Stimulated activated CD8-positive, alpha-beta memory T cell treated with anti-CD3 and anti-CD28 coated beads, Interleukin-12 subunit alpha, Interleukin-12 subunit beta, amount 100 ng/mL, for 1 hour (primary cell): ENCODE measurements at places on chromosomes 4 and X.

DNA sequence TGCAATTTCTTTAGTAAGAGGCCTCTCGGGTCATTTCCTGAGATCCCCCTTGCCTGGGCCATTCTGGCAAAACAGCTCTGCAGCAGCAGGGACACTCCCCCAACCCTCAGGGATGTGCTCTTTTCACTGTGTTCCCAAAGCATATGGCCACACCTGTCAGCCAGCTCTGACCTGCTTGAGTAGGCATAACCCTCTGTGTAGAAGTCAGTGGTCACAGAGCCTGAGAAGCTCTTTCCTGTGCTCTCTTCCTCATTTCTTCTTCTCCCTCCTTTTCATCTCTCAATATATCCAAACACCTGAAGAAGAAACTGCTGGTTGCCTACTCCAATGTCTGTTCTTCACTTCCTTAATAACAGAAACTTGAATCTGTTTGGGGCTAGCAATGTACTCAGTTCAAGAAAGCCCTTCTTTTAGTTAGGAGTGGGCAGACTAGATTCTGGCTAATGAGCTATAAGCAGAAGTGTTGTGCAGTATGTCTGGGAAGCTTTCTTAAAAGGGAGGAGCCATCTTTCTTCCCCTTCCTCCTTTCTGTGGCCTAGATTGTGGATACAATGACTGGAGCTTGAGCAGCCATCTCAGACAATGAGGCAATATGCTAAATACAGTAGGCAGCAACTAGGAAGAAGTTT is 73.3 kb downstream of the PRPS1 start:
- no peak for DNase-seq

DNA sequence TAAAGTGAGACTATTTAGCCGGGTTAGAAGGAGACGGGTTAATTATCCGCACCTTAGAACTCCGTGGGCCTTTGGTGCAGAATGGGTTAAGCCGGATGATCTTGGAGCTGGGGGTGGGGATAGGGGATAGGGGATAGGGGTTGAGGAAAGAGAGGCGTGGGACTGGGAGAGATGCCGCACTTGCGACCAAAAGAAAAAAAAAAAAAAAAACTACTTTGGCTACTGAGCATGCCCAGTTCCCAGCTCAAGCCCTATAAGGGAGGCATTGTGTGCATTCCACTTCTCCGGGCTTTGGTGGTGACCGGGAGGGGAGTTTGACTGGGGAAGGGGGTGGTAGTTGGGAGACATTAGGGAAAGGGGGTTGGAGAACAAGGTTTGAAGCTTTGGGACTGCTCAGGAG is at the start of gene SLITRK4:
SLITRK4 (minus strand) TSS at position 187 of the 400 bp plus-strand sequence. CDS start 4,993 bp downstream, outside the sequence.
- DNase-seq: no peak

- no peak for DNase-seq
Observed at GRCh38 chr4:65661471-65661870, 8.8 kb downstream of the EPHA5 start.

GRCh38 chr4:92265021-92265420 is 38.7 kb upstream of the GRID2 start:
- no peak for DNase-seq

- DNase-seq: no peak
Observed at GRCh38 chr4:177464026-177464425, 21.8 kb upstream of the AGA start.

DNA sequence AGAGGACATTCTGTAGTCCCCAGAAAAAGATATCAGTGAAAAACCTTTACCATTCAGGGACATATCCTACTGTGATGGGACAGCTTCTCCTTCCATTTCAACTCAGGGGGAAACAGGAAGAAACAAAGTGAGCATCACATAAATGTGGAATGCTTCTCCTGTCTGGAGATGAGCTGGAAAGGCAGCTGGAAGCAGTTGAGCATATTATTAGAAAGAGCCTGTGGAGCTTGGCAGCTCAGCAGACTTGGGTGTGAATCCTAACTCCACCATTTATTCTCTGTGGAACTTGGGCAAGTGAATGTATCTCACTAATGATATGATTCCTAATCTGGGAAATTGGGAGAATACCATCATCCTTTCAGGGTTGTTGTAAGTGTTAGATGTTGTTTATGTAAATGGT is 232.1 kb upstream of the F9 start:
- DNase-seq: no peak

DNA sequence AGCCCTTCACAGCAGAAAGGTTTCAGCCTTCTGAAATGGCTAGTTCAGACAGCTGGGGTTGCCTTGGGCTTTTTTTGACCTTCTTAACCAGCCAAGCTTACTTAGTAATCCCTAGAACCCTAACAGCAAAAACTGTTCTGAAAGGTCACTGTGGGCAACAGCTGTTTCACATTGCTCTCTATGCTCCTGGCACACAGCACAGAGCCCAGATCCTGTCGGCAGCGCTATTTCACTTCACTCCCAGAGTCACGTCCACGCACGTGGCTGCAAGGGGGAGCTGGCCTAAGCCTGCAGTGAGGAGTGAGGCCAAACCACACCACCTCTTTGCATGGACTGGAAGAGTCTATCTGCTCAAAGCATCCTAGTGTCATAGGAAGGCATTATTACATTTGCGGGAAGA is 32.0 kb upstream of the STS start:
- no peak for DNase-seq

DNA sequence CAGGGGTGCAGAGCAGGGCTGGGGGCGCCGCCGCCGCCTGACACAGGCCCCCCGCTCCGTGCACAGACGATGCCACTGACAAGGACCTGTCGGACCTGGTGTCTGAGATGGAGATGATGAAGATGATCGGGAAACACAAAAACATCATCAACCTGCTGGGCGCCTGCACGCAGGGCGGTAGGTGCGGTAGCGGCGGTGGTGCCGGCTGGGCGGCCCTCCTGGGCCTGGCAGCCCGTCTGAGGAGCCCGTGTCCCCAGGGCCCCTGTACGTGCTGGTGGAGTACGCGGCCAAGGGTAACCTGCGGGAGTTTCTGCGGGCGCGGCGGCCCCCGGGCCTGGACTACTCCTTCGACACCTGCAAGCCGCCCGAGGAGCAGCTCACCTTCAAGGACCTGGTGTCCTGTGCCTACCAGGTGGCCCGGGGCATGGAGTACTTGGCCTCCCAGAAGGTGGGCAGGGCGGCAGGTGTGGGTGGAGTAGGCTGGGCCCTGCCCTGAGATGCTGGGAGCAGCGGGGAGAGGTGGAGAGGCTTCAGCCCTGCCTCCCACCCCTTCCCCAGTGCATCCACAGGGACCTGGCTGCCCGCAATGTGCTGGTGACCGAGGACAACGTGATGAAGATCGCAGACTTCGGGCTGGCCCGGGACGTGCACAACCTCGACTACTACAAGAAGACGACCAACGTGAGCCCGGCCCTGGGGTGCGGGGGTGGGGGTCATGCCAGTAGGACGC is 12.6 kb downstream of the FGFR3 start:
- no peak for DNase-seq

- no peak for DNase-seq
Observed at GRCh38 chr4:22190855-22191254, 242.3 kb upstream of the KCNIP4 start.

- no peak for DNase-seq
Observed at GRCh38 chr4:872241-872981, 46.5 kb upstream of the CPLX1 start.

- DNase-seq: no peak
Observed at GRCh38 chr4:33837043-33837838, 2407.1 kb downstream of the ARAP2 start.

DNA sequence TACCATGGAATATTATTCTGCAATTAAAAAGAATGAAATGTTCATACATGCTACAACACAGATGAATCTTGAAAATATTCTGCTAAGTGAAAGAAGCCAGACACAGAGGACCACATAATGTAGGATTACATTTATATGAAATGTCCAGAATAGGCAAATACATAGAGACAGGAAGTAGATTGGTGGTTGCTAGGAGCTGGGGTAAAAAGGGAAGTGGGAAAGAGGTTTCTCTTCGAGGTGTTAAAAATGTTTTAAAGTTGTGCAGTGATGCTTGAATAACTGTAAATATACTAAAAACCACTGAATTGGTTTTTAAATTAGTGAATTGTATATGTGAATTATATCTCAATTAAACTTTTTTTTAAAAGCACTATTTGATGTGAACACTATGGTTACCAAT is 3.6 kb upstream of the NXT2 start:
- DNase-seq: no peak

- no peak for DNase-seq
Observed at GRCh38 chrX:41789374-41789773, 65.4 kb downstream of the GPR82 start.

- DNase-seq: no peak
Observed at GRCh38 chrX:37541991-37542390, 29.5 kb upstream of the LANCL3 start.

DNA sequence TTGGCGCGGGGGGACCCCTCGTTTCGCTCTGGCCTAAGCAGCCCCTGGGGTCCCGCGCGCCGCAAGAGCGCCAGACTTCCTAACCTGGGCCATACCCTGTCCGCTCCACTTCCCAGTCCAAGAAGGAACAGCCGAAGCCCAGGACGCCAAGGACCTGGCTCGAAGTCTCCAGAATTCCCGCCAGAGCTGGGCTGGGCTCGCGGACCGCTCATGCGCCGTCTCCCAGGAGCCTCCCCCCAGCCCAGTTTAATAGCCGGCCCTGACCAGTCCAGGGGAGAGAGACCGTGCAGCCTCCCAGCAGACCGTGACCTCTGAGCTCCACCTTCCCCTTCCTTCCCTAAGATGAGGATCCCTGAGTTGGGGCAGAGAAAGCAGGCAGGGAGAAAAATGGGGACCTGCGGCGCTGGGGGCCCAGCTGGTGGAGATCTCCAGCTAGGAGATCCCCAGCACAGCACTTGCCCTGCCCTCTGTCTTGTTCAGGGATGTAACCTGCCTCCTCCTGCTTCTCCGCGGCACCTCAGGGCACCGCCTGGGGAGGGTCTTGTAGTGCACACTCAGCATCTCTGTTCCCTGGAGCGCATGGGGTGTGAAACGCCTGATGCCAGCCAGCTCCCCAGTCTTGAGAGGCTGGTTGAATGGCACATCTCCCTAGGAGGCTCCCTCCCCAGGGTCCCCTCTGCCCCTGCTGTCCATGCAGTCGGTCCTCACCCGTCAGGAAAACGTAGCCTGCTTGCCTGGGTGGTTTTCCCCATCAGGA is 1.2 kb upstream of the LETM1 start:
- no peak for DNase-seq

- no peak for DNase-seq
Observed at GRCh38 chr4:78689700-78690323, 86.3 kb upstream of the BMP2K start.

DNA sequence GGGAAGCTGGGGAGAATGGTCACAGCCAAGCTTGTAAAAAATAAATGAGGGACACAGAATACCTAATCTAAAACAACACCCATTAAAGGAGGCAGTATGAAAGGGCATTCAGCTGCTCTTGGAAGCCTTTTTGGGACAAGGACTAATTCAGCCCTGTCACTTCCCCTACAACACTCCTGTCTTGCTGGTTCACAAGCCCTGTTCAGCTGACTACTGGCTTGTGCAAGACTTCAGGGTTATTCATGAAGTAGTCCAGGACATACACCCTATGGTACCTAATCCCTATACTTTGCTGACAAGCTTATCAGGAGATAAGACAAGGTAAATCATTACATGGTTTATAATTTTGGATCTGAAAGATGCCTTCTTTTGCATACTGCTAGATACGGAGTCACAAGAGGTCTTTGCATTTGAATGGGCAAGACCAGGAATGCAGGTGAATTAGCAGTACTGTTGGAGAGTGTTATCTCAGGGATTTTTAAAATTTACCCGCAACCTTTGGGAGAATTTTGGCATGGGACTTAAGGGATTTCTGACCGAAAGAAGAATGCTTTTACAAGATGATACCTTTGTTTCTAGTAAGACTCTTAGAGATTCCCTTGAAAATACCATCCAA is 103.2 kb upstream of the LANCL3 start:
- DNase-seq: no peak

DNA sequence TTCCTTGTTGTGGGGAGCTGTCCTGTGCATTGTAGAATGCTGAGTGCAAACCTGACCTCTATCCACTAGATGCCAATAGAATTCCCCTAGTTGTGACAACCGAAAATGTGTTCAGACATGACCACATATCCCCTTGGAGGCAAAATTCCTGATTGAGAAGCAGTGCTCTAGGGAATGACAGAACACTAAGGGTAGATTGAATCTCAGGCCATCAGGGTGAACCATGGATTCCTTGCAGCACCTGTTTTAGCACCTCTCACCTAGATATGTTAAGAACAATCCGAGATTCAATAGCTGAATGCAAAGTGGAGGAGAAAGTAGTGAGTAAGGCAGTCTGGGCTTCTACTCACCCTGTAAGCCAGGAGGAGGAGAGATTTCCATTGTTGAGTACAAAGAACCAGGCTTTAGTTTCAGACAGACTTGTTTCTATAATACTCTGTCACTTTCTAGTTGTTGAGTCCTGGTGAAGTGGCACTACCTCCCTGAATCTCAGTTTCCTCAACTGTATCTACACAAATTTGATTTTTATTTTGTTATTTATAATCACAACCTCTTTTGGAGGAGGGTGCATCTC is 111.0 kb upstream of the RAP2C start:
- DNase-seq: no peak

GRCh38 chr4:1579001-1579900 is 104.9 kb downstream of the FAM53A start:
- DNase-seq: peak; percentile 59

- DNase-seq: no peak
Observed at GRCh38 chr4:156378033-156378665, 424.5 kb upstream of the CTSO start.

- DNase-seq: no peak
Observed at GRCh38 chr4:150814873-150815272, 200.2 kb downstream of the LRBA start.

- DNase-seq: no peak
Observed at GRCh38 chr4:931194-931959, 739 bp downstream of the GAK start.

DNA sequence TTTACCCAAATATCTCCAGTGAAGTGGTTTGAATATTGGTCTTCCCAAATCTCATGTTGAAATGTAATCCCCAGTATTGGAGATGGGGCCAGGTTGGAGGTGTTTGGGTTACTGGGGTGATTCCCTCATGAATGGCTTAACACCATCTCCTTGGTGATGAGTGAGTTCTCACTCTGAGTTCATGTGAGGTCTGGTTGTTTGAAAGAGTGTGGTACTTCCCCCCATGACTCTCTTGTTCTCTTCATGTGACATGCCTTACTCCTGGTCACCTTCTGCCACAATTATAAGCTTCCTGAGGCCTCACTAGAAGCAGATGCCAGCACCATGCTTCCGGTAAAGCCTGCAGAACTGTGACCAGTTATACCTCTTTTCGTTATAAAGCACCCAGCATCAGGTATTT is 32.9 kb upstream of the OTUD4 start:
- DNase-seq: no peak

- no peak for DNase-seq
Observed at GRCh38 chr4:185730849-185731608, 81.0 kb downstream of the SORBS2 start.
